ENCODE measurements at places on chromosomes 7 and 10.
A peak's percentile ranks its signal among the peaks of the same experiment; 100 is the strongest.

DNA sequence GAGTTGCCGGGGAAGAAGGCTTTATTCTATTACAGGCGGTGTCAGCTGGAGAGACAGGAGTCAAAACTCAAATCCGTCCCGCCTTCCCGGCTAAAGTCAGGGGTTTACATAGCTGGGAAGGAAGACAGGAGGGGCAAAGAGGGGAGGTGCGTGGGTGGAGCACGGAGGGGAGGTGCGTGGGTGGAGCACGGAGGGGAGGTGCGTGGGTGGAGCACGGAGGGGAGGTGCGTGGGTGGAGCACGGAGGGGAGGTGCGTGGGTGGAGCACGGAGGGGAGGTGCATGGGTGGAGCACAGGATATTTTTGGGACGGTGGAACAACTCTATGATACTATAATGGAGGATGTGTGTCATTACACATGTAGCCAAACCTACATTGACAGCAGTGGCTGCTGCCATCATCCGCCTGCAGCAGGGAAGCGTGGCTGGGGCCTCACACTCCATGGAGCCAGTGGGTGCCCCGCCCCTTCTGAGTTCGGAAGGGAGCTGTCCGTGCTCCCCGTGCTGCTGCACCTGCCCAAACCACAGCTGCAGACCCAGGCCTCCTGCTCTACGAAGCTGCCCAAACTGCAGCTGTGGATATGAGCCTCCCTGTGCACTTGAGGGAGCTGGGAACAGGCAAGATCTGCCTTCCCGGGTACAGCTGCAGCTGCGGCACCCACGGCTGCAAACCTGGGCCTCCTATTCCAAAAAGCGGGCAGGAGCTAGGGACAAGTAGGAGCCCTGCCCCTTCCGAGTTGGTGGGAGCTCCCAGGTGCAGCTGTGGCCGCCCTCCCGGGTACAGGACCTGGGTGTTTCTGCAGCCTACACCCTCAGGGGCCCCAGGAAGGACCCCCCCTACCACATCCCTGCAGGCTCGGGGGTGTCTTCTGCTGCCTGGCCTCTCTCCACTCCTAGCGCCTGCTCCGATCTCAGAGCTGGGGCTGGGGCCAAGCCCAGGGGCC is 119.4 kb downstream of the DYNC2I1 start:
- peak; percentile 56 for DNase-seq

- peak; percentile 54 for DNase-seq
Observed at GRCh38 chr7:155653803-155654202, 9.3 kb downstream of the RBM33 start.

DNA sequence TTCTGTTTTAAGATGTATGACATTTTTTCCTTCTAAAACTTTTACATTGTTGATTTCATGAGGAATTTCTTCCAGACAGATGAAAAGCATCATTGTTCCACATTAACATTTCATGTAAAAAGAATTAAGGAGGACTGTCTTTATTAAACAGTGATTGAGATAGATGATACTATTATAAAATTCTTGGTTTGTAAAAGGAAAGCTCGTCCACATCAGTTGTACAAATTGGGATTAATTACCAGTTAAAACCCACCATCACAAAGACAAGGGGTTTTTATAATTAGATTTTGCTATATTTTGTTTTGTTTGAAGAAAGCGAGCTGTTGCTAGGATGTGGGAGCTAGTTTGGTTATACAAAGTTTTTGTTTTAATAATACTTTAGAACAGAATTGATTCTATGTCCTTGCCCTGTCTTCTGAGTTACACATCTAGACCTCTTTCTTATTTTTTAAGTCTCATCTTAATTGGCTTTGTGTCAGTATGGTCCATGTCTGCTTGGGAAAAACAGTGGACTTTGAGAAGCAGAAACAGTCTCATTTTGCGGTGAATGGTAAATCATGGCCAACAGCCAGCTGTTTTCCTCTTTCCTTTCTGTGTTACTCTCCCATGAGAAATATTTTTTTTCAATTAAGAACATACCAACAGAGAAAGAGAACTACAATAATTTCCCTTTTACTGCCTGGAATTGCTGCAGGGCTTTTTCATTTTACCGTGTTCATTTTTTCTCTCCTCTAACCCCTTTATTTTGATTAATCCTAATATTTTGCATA is 3.2 kb downstream of the TES start:
- DNase-seq = no peak

DNA sequence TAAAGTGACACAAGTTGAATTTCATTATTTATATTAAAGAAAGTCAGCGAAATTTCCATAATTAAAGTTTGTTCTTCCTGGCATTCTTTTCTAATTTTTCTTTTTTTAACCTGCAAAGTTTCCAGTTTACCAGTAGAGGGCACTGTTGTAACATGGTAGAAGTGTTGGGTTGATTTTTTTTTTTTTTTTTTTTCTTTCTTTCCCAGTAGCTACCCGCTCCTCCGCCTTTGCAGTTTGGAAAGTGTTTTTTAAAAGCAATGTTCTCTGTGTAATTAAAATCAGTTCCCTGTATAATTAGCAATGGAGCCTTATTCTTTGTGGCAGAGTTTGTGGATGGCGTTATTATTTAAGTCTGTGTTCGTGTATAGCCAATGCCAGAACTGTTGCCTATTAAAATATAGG is 53.7 kb downstream of the TAF3 start:
- DNase-seq = no peak

DNA sequence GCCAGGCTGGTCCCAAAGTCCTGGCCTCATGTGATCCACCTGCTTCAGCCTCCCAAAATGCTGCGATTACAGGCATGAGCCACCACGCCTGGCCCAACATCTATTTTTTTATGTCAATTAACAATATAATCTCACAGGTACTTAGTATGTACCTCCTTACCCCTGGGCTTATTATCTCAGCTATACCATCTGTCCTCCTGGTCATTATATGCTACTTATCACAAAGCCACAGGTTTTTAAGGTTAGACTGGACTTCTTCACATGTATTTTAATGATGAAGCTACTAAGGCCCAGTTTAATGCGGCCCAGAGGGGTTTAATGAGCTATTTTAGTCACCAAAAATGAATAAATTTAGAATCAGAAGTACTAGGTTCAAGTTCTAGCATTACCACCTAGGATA is 3.4 kb downstream of the NSUN6 start:
- DNase-seq = no peak

DNA sequence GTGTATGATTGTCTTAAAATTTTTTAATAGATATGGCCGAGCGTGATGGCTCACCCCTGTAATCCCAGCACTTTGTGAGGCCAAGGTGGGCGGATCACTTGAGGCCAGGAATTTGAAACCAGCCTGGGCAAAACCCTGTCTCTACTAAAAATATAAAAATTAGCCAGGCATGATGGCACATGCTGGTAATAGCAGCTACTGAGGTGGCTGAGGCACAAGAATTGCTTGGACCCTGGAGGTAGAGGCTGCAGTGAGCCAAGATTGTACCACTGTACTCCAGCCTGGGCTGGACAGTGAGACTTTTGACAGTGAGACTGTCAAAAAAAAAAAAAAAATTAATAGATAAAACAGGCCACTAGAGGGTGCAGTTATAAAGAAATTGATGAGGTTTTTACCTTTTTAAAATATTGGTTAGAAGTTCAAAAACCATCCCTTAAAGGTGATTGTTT is 20.5 kb downstream of the NOM1 start:
- no peak for DNase-seq

DNA sequence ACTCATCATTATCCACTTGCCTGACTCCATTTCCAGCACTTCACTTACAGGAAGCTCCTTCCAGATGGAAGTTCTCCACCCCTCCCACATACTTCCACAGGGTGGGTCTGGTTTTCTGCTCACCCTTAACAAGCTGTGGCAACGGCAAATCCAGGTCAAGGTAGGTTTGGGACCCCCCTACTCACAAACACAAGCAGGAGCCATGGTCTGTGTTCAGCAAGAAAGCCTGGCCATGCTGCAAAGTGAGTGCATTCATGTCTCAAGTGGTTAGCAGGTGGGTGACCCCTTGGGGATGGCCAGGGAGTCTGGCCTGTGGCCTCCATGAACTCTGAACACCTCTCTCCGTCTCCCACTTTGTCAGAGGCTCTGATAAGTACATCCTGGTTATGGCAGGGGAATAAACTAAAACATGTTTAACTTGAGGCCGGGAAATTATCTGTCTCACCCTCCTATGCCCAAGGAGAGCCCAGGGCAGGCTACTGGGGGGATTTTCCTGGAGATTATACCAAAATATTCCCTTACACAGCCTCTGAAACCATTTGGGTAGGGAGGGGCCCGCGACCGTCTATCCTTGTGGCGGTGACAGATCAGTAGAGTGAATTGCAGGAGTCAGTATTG is 844 bp downstream of the XPNPEP1 start:
- no peak for DNase-seq

GRCh38 chr10:132058111-132058745 is 7.5 kb upstream of the JAKMIP3 start:
- DNase-seq = no peak

GRCh38 chr7:116955801-116956476 is 2.6 kb downstream of the ST7 start:
- DNase-seq = peak; percentile 65

DNA sequence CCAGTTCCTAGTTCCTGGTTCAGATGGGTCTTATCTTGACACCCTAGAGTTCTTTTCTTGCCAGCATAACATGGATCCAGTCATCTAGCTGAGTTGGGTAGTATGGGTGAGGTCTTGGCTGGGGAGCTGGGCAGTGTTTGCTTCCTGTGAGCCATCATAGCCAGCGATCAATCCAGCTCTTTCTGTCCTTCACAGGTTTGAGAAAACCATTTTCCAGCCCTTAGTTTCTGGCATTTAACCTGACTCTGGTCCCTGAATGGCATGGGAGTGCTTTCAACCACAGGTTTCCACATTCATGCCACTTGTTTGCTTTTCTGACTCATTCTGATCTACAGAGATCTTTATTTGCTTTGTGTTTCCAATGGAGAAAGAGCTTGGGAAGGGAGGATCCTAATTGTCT is 8.6 kb downstream of the SLC13A1 start:
- no peak for DNase-seq

DNA sequence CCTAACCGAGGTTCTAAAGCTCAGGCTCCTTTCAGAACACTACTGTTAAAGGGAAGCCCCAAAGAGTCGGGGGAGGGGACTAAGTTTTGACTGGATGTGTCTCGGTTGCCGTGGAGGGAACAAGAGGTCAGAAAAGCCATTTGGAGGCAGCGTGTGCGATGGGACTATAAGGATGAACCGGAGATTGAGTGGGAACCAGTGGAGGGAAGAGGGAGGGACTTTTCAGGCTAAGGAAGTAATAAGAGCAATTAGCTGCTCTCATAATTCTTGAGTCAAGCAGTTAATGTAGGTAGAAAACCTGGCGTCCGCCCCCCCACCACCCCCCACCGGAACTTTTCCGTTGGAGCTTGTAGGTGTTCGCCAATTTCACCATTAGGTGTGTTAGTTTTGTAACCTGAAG is 491 bp upstream of the AKAP9 start:
- peak; percentile 3 for DNase-seq

GRCh38 chr7:10343108-10343507 is 630.6 kb upstream of the PHF14 start:
- DNase-seq = no peak

GRCh38 chr7:26584987-26585665 is 279.3 kb downstream of the SKAP2 start:
- no peak for DNase-seq

- no peak for DNase-seq
Observed at GRCh38 chr7:134865001-134865845, 85.8 kb downstream of the CALD1 start.

DNA sequence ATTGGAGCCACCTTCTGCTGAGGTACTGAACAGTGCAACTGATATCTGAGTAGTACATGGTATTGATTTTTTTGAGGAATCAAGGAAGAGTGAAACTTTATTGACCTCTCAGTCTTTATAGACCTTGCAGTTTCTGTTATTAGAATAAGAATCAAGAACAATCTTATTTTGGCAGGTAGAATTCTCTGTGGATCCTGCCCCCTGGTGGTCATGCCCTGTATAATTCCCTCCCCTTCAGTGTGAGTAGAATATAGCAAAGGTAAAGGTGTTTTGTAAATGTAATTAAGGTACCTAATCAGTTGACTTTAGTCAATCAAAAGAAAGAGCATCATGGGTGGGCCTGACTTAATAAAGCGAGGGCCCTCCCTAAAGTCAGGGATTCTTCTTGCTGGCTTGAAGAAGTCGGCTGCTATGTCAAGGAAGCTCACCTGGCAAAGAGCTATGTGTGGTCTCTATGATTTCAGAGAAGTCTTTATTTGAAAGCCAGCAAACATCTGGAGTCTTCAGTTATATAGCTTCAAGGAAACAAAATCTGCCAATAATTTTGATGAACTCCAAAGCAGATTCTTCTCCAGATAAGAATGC is 142.8 kb downstream of the LSM5 start:
- peak; percentile 59 for DNase-seq

DNA sequence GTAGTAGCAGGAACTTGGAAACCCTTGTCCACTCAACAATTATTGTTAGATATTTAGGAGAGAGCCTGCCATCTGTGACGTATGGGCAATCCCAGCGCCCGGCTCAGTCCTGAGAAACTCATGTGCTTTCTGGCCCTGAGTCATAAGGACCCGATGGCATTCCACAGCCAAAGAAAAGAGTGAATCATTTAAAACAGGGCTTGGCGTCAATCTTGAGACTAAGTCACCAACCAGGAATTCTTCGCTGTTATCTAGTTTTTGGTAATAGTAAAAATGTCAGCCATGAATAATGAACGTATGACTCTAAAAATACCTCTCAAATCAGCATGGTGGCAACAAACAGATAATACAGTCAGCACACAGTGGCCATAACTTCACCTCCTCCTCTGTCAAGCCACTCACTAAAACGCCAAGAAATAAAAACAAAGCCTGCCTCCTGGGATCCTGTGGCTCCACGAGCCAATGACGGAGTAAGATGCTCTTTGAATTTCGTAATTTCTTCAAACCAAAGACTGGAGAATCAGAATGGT is 140.8 kb downstream of the ADAM12 start:
- DNase-seq = peak; percentile 89

DNA sequence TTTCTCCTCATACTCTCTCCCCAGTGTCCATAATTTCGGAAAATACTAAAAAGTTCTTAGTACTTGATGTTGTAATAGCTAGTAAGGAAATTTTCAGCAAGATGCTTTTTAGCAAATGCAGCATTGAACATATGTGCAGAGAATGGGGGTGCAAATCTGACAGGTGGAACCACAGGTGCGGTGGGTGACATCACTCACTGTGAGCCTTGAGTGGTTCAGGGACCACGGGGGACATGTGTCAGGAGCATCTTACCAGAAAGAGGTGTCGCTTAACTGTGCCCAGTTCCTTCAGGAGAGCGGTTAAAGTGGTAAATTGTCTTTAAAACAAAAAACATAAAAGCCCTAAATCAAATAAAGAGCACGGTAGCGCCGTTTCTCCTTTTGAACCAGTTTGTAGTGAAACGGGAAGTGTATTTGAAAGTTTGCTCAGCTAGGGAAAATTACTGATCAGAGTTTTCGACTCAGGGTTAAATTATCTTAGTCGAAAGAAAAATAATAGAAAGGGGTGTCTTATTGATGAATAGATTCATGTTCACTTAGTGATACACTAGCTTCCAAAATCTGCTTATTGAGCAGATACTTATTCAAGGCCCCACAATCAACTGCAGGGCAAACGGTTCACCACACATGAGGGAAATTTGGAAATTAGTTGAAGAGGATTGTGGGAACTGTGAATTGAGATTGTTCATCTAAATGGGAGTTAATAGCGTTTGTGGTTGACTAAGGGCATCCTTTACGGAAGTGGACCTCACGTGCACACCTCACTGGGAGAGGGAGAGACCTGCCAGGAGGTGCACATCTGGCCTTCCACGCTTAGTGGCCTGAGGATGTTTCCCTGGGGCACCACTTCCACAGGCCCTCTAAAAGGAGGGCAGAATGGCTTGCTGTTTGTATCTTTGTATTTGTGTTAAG is 12.7 kb downstream of the CUL1 start:
- no peak for DNase-seq

Data from trophoblast cell (in vitro differentiated cells and primary cell).